ENCODE measurements at places on chromosomes 6 and 20.

- no peak for DNase-seq
These were observed 207.5 kb downstream of the MANEA start for GRCh38 chr6:95784869-95785268.

GRCh38 chr6:36219081-36219480 is 22.5 kb downstream of the BRPF3 start:
- no peak for DNase-seq

DNA sequence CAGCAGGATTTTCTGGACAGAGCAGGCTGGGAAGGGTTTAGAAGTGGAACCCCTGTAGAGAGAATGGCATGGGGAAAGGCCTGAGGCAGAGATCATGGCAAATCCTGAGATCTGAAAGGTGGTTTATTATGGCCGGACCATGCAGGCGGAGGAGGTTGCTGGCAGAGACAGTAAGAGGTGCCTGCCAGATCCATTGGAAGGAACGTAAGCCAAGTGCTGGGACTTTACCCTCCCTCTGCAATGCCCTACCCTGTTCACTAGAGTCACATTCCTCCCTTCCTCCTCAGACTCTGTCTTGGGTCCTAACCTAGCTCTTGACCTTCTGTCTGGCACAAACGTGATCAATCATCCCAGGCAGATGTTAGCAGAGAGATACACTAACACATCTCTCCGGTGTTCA is 66.4 kb upstream of the SLC22A23 start:
- no peak for DNase-seq

DNA sequence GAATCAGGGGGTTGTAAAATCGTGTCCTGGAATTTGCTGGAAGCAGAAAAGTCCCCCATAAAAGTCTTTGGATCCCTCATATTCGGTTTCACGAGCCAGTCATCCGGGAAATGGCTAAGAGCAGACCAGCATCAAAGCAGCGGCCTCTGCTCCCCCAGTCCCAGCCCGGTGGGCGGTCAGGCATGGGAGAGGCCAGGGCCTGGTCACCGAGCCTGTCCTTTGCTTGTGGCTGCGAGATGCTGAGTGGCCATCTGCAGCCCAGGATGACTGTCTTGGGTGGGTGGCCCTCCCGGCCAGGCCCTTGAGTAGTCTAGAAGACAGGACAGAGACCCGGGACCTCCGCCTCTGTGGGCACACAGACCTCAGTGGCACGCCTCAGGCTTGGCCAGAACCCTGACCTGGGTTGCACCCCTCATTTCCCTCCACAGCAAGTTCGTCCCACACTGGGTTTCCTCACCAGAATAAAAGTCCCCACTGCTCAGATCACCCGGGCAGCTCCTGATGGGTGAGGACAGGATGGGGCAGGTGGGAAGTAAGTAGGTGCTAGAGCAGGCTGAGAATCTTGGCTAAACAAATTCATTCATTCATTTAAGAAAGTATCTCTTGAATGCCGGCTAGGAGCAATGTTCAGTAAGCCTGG is 172.1 kb downstream of the BMP7 start:
- DNase-seq = no peak

- DNase-seq = no peak
These were observed 19.3 kb upstream of the CCN6 start for GRCh38 chr6:112034616-112034995.

DNA sequence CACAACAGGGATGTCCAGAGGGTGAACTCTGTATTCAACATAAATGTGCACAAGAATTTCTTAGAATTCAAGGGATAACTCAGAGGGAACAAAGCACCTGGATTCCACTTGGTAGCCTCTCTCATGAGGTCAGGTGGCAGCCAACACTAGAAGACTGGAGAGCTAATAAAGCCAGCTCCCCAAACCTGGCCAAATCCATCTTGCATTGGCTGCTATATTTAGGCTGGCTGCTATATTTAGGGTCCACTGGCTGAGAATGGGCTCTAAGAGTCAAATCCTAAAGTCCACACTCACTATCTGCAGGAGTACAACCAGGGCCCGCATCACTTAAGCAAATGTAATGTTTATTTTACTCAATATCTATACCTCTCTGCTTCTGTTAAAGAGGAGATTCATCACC is 20.0 kb downstream of the TBC1D7 start:
- no peak for DNase-seq

- DNase-seq = no peak
These were observed 30.8 kb downstream of the NHSL1 start for GRCh38 chr6:138468320-138469015.

GRCh38 chr20:36435592-36436541 is 105.5 kb upstream of the MYL9 start:
- peak; percentile 80 for DNase-seq

- DNase-seq = no peak
These were observed 148.5 kb upstream of the TAB2 start for GRCh38 chr6:149168968-149169367.

DNA sequence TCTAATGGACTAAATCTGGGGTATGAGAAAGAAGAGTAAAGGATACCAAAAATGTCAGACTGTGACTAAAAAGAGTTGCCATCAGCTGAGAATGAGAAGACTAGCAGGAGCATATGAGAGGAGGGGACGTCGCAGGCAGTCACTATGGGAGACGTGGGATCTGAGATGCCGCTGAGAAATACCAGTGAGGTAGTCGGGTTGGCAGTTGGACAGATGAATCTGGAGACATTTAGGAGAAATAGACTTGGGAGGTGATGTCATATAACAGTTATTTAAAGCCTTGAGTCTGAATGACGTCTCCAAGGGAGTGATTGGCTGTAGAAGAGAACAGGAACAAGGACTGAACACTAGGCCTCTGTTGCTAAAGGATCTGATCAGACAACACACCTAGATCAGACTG is 51.5 kb upstream of the TRIM26 start:
- DNase-seq = no peak

- no peak for DNase-seq
These were observed 51.5 kb downstream of the HBS1L start for GRCh38 chr6:135002974-135003703.

GRCh38 chr6:124682751-124683150 is 279.5 kb upstream of the RNF217 start:
- no peak for DNase-seq

DNA sequence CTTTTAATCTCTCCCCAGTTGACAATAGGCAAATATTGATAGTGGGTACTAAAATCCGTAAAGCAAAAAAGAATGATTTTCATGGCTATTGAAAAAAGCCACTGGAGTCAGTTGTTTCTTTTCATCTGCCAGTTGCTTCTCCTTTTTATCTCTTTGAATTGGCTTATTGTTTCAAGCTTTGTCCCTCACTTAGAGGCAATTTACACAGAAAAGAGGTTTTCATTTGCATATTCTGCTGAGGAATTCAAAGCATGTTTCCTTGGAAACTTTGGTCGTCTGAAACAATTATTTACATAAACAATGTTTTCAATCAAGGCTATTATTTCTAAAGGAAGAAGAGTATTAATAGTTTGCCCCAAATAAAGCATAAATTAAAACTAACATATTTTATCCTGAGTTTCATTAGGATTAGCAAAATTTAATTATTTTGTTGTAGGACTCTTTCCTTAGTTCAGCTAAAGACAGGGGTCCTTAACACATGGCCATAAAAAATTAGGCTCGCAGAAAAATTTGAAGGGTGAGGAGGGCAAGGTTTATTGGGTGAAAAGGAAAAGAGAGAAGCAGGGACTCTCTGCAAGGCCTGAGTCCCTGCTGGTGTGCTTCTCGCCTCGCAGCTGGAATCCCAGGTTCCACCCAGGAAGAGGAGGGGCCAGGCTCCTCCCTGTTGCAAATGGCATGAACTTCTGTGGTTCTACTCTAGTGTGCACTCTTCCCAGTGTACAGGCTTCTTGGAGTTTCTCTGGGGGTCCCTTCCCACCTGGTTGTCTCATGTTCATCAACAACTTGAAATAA is 138.8 kb upstream of the LAMA2 start:
- no peak for DNase-seq
